Aorta (tissue), 5 donors: ENCODE measurements at places on chromosomes 1 and 21.

GRCh38 chr1:208437401-208437800, 193.2 kb upstream of the PLXNA2 start:
- H3K36me3 ChIP-seq: no peaks in the 10 kb centered on the region
- no peak overlapping the region for H3K4me3 ChIP-seq
- no peak overlapping the region for H3K27ac ChIP-seq

DNA sequence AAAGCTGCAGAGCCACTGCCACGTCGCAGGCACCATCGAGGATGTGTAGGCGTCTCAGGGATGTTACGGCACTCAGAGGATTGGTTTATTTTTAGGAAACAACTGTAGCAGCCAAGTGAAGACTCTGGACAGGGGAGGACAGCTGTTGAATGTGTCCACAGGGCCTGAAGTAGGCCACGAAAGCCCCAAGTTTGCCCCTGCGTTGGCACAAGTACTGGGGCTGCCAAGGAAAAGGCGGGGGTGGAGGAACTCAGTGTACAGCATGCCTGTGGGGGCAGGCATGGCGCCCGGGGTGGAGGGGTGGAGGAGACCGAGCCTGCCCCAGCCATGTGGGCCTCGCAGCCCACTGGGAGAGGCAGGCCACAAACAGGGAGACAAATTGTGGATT, 89.7 kb downstream of the ADARB1 start:
- H3K4me3 ChIP-seq: no peak overlapping the region
- H3K4me1 ChIP-seq: peaks cover 8% of the 10 kb centered on the region
- peaks cover 3% of the 10 kb centered on the region for H3K36me3 ChIP-seq
- no peak for DNase-seq
- H3K27ac ChIP-seq: peak overlapping the region; percentile 49
- no peaks in the 10 kb centered on the region for H3K27me3 ChIP-seq

GRCh38 chr1:236421022-236421421, 26.9 kb downstream of the EDARADD start:
- no peaks in the 10 kb centered on the region for H3K36me3 ChIP-seq
- no peaks in the 10 kb centered on the region for H3K27me3 ChIP-seq
- no peak overlapping the region for H3K4me3 ChIP-seq
- no peak overlapping the region for H3K27ac ChIP-seq
- no peaks in the 10 kb centered on the region for H3K4me1 ChIP-seq

DNA sequence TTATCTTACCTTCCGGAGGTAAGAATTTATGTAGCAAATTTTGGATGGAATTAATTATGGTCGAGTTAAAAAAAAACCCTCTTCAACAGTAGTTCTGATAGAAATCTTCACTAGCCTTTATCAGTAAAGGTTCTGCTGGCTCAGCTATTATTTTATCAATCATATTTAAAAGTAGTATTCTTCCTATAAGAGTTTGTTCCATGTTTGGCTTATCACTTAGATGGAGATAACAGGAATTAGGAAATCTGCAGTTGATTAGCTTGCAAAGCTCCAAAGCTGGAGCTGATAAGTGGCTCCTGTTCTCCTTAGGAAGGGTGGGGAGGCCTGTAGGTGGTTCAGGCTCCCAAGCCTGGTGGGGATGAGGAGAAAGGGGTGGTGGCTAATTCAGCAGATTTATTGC, 31.5 kb upstream of the DUSP10 start:
- no peaks in the 10 kb centered on the region for H3K4me1 ChIP-seq
- no peak overlapping the region for H3K27ac ChIP-seq
- H3K27me3 ChIP-seq: no peaks in the 10 kb centered on the region
- no peaks in the 10 kb centered on the region for H3K36me3 ChIP-seq
- H3K4me3 ChIP-seq: no peak overlapping the region
- DNase-seq: no peak

GRCh38 chr1:109186733-109187086, 27.0 kb upstream of the SARS1 start:
- no peaks in the 10 kb centered on the region for H3K4me1 ChIP-seq
- no peaks in the 10 kb centered on the region for H3K27me3 ChIP-seq
- no peak overlapping the region for H3K4me3 ChIP-seq

- H3K4me1 ChIP-seq: no peaks in the 10 kb centered on the region
- H3K27me3 ChIP-seq: no peaks in the 10 kb centered on the region
- DNase-seq: no peak
- no peak overlapping the region for H3K4me3 ChIP-seq
- H3K36me3 ChIP-seq: no peaks in the 10 kb centered on the region
- no peak overlapping the region for H3K27ac ChIP-seq
Measured at GRCh38 chr1:110636149-110636935, 30.2 kb upstream of the KCNA2 start.

DNA sequence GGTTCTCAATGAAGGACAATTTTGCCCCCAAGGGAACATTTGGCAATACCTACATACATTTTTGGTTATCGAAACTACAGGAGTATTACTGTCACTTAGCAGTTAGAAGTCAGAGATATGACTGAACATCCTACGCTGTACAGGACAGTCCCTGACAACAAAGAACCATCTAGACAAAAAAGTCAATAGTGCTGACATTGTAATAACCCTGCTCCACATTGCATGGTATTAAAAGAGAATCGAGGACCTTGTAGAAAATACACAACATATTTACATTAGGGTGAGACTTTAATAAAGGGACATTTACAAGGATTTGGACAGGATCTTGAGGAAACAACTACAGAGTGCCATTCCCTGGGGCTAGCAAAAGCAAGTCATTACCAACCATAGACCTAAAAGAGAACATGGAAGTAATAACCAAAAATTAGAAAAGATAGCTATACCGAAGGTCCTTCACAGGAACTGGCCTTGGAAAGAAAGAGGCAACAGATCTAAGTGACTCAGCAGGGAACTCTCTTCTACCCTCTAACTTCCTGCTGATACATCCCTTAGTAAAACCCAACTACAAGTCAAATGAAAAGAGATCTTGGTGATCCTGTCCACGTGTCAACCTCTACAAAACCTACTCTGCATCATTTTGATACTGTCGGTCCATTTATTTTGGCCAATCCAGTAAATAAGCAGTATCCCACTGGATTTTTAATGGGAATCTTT, 40.2 kb downstream of the ANGPTL3 start:
- DNase-seq: no peak
- no peaks in the 10 kb centered on the region for H3K36me3 ChIP-seq
- no peak overlapping the region for H3K27ac ChIP-seq
- no peak overlapping the region for H3K4me3 ChIP-seq
- H3K4me1 ChIP-seq: no peaks in the 10 kb centered on the region
- no peaks in the 10 kb centered on the region for H3K27me3 ChIP-seq

DNA sequence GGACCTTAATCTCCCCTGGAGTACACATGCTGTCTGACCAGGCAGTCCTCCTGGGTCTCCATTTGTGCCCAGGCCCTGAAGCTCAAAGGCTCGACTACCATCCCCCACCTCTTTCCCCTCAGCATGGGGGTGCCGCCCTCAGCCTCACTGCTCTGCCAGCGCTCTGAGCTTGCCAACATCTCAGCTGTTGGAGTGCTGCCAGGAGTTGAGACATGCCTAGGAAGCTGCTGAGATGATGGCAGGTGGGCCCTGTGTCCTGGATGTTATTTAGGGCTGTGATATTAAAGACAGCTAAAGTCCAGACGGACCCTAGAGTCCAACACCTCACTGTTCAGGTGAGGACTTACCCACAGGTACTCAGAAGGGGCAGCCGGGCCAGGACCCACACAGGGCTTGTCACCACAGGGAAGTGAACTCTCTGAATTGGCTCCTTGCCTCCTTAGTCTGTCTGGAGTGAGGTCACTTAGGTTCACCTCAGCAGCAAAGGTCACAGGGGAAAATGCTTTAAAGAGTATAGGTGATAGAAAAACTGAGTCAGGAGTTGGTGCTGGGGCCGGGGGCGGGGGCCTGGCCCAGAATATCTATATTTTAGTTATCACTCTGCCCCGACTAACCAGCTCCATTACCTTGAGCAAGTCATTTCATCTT, 19.7 kb upstream of the KCNC4 start:
- peak; percentile 70 for DNase-seq
- no peak overlapping the region for H3K4me3 ChIP-seq
- H3K27ac ChIP-seq: no peak overlapping the region
- no peaks in the 10 kb centered on the region for H3K4me1 ChIP-seq
- no peaks in the 10 kb centered on the region for H3K27me3 ChIP-seq

GRCh38 chr21:37407719-37408420, 41.3 kb downstream of the DYRK1A start:
- DNase-seq: no peak
- H3K4me3 ChIP-seq: no peak overlapping the region
- peaks cover 2% of the 10 kb centered on the region for H3K4me1 ChIP-seq
- no peaks in the 10 kb centered on the region for H3K36me3 ChIP-seq
- H3K27ac ChIP-seq: no peak overlapping the region
- H3K27me3 ChIP-seq: no peaks in the 10 kb centered on the region

GRCh38 chr1:111629190-111629954, 9.8 kb downstream of the RAP1A start:
- DNase-seq: no peak
- no peaks in the 10 kb centered on the region for H3K36me3 ChIP-seq
- no peak overlapping the region for H3K27ac ChIP-seq
- no peaks in the 10 kb centered on the region for H3K27me3 ChIP-seq

- no peak for DNase-seq
- no peak overlapping the region for H3K4me3 ChIP-seq
- H3K4me1 ChIP-seq: no peaks in the 10 kb centered on the region
- no peaks in the 10 kb centered on the region for H3K36me3 ChIP-seq
- no peak overlapping the region for H3K27ac ChIP-seq
Measured at GRCh38 chr1:239997515-239998311, 94.0 kb upstream of the FMN2 start.

DNA sequence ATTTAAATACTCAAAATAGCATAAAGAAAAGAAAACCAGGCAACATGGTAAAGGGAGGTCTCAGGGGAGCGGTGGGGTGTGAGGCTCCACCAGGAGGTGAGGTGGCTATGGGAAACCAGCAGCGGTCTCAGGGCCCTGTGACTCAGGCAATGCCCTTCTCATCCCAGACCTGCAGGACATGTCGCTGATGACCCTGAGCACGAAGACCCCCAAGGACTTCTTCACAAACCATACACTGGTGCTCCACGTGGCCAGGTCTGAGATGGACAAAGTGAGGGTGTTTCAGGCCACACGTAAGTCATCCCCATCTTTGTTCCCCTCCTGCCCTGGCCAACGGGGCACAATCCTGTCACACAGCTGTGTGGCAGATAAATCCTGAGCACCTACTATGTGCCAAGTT, 31.5 kb downstream of the PADI4 start:
- no peak overlapping the region for H3K27ac ChIP-seq
- H3K4me1 ChIP-seq: no peaks in the 10 kb centered on the region
- H3K4me3 ChIP-seq: no peak overlapping the region

DNA sequence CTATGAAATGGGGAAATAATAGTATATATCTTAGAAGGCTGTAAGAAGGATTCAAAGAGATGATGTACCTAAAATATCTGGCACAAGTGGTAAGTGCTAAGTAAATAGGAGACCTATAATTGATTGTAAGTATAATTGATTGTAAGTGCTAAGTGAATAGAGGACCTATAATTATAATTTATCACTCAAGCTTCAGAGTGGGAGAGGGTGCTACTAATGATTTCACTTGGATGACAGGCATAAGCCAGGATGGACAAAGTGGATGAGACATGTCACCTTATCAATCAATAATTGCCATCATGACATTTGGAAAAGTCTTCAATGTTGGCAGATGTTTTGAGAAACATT, 11.2 kb downstream of the RCAN1 start:
- no peaks in the 10 kb centered on the region for H3K27me3 ChIP-seq
- DNase-seq: no peak
- no peaks in the 10 kb centered on the region for H3K4me1 ChIP-seq
- H3K27ac ChIP-seq: no peak overlapping the region
- H3K36me3 ChIP-seq: no peaks in the 10 kb centered on the region

GRCh38 chr1:155254714-155255242, 505 bp downstream of the ENTREP3 start:
- no peaks in the 10 kb centered on the region for H3K36me3 ChIP-seq
- H3K27ac ChIP-seq: peak overlapping the region; percentile 72
- H3K27me3 ChIP-seq: no peaks in the 10 kb centered on the region
- H3K4me3 ChIP-seq: peak overlapping the region; percentile 57
- H3K4me1 ChIP-seq: no peaks in the 10 kb centered on the region

DNA sequence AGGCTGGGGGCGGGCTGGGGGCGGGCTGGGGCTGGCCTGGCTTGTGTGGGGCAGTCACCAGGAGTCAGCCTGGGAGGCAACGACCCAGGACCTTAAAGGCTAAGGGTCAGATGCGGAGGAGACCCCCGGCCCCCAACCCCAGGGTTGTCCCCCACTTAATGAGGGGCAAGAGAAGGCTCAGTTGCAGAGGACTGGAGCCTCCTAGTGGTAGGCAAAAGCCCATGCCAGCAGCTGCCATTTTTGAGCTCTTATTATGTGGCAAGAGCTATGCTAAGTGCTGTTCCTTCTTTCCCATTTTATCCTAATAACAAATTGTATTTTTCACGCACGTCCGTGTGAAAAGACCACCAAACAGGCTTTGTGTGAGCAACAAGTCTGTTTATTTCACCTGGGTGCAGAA, 8.0 kb downstream of the KIAA1614 start:
- no peak overlapping the region for H3K4me3 ChIP-seq
- no peak for DNase-seq

- no peaks in the 10 kb centered on the region for H3K27me3 ChIP-seq
- DNase-seq: no peak
- H3K27ac ChIP-seq: no peak overlapping the region
- no peak overlapping the region for H3K4me3 ChIP-seq
- H3K36me3 ChIP-seq: no peaks in the 10 kb centered on the region
Measured at GRCh38 chr1:183273300-183273699, 87.2 kb downstream of the LAMC2 start.

GRCh38 chr21:16421007-16421406, 691.2 kb downstream of the USP25 start:
- H3K4me3 ChIP-seq: no peak overlapping the region
- no peaks in the 10 kb centered on the region for H3K36me3 ChIP-seq
- H3K4me1 ChIP-seq: no peaks in the 10 kb centered on the region
- no peak for DNase-seq
- no peaks in the 10 kb centered on the region for H3K27me3 ChIP-seq
- H3K27ac ChIP-seq: no peak overlapping the region

- no peaks in the 10 kb centered on the region for H3K27me3 ChIP-seq
- H3K4me1 ChIP-seq: peaks cover 4% of the 10 kb centered on the region
- peak overlapping the region; percentile 88 for H3K4me3 ChIP-seq
- no peaks in the 10 kb centered on the region for H3K36me3 ChIP-seq
- no peak for DNase-seq
Measured at GRCh38 chr1:23343221-23344110, 618 bp downstream of the HNRNPR start.

- H3K4me3 ChIP-seq: no peak overlapping the region
- H3K27me3 ChIP-seq: no peaks in the 10 kb centered on the region
- H3K4me1 ChIP-seq: no peaks in the 10 kb centered on the region
- H3K36me3 ChIP-seq: no peaks in the 10 kb centered on the region
Measured at GRCh38 chr1:31793086-31793485, 22.7 kb downstream of the SPOCD1 start.

DNA sequence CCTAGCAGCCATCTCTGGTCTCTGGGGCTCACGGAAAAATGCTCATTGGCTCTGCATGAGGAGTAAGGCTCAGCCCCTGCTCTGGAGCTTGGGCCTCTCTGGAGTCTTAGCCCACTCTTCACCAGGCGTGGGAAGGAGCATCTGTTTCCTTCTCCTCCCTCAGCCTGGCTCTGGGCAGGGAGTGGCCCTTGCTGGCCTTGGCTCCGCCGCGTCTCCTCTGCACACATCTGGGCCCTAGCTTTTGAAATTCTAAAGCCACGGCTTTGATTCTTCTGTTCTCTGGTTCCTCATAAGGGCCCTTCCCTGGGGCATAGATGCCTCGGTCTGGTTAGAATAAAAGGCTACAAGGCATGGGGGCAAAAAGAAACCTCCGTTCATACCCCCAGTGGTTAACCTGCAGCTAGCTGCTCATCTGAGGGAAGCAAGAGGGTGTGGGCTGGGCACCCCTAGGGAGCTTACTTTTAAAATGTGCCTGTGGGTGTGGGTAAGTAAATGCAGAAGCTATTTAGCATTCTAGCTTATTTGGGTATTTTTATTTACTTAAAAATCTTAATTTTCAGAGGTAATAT, 145.6 kb downstream of the CAMTA1 start:
- DNase-seq: no peak
- no peak overlapping the region for H3K4me3 ChIP-seq
- no peak overlapping the region for H3K27ac ChIP-seq
- H3K4me1 ChIP-seq: no peaks in the 10 kb centered on the region
